Urinary bladder (tissue), 4 donors: ENCODE measurements at places on chromosomes 3 and 15. TPM values are rescaled to one million over a fixed set of nuclear protein-coding genes. Genes with fewer than 3 reads are reported as not detected.

DNA sequence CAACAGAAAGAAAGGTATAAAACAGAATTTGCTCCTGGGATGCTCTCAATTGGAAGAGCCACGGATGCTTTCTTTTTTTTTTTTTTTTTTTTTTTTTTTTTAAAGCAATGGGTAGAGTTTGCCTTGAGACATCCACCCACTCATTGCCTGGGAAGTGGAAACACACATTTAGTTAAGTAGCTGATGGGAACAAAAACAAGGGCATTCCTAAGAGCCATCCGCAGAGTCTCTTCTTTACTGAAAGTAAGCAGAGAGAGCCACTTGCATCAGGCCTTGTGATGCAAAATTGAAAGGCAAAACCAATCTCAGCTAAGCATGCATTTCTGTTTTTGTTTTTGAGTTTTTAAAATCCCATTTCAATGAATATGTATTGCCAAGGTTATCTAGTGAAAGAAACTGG, 787.9 kb upstream of the LMCD1 start:
- DNase-seq, result no peak

GRCh38 chr15:85324202-85324601, 56.2 kb upstream of the AKAP13 start:
- DNase-seq, result no peak

DNA sequence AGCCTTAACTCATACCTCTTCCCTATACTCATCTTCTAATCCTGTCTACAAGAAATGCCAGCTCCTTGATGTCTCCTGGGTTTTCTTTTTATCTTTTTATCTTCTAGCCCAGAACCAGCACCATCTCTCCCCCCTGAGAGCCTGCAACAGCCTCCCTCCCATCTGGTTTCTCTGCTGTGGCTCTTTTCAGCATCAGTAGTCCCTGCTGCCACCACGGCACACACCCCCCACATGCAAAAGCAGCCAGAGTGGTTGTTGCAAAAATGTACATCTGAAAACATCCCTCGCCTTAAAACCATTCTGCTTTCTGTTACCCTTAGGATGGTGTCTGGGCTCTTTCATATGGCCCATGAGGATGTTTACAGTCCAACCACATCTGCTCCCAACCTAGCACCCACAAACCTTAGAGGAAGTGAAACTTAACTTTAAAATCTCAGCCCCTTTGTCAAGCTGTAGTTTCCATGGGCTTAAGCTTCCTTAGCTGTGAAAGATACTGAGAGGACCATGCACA, 775 bp downstream of the TTC21A start:
- DNase-seq, result no peak

- DNase-seq, result no peak
Observed at GRCh38 chr3:152610622-152611021, 224.3 kb upstream of the P2RY1 start.

FOXL2 gene
- not detected for polyA plus RNA-seq

DNA sequence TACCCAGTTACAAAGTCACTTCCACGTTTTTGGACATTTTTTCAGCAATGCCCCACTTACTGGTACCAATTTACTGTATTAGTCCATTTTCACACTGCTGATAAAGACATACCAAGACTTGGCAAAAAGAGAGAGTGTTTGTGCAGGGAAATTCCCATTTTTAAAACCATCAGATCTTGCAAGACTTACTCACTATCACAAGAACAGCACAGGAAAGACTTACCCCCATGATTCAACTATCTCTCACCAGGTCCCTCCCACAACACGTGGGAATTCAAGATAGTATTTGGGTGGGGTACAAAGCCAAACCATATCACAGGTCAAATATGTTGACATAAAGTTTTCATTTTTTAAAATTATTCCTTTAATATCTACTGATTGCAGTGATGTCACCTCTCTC, 16.2 kb upstream of the ABI3BP start:
- DNase-seq, result no peak

KIF15 gene
- polyA plus RNA-seq, result 0.53 TPM

JAGN1 gene
- 44.3 TPM for polyA plus RNA-seq

DNA sequence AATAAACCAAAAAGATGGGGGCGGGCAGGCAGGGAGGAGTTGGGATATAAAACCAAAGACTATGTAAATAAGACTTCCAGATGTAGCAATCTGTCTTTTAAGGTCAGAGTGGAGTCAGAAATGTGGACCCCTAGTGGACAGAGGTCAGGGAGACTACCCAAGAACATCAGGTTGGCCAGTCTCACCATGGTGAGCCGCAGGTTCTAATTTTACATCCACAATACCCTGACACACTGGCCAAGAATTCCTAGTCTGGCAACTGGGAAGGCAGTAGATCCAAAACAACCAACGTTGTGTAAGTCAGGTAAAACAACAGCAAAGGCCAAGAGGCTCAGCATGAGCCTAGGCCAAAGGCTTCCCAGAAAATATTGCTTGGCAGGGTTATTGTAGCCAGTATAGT, 203.4 kb downstream of the FOXP1 start:
- DNase-seq, result no peak

DNA sequence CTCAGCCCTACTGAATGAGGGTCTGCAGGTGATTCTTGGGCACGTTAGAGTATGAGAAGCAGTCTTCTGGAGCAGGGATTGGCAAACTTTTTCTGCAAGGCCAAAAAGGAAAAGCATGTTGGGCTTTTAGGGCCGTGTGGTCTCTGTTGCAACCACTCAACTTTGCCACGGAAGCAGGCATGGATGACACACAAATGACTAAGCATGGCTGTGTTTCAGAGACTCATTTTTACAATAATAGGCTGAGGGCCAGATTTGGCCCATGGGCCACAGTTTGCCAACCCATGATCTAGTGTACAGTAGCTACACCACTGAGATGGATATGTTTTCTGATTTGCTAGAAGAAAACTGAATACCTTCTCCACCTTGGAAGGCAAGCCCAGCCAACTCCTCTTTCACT, 66.1 kb upstream of the PRICKLE2 start:
- no peak for DNase-seq

- DNase-seq, result no peak
Observed at GRCh38 chr3:101780661-101781060, 1.6 kb downstream of the NXPE3 start.

- no peak for DNase-seq
Observed at GRCh38 chr15:59222906-59223550, 16.4 kb downstream of the LDHAL6B start.

DNA sequence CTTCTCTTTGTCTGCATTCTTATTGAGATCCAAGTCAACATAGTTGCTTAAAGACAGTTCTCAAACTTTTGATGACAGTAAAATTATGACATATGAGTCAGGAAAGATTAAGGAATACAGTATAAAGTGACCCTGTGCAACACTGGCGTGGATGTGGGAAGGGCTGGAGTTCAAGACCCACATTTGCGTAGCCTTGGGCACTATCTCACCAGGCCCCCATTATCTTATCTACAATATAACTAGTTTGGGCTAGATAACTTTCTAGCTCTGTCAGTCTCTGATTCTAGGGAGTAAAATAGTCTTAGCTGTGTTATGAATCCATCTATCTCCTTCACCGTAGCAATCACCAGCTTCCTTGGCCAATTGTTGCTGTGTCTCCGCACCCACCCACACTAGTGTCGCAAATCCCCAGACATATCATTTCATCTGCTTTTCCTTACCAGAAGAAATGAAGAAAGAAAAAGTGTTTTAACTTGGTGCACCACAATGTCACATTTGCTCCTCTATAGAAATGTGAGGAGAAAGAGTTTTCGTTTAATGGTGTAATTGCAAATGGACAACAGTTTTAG, 14.9 kb upstream of the TM4SF4 start:
- no peak for DNase-seq

SLC25A38 gene
- polyA plus RNA-seq, result 38.6 TPM

DNA sequence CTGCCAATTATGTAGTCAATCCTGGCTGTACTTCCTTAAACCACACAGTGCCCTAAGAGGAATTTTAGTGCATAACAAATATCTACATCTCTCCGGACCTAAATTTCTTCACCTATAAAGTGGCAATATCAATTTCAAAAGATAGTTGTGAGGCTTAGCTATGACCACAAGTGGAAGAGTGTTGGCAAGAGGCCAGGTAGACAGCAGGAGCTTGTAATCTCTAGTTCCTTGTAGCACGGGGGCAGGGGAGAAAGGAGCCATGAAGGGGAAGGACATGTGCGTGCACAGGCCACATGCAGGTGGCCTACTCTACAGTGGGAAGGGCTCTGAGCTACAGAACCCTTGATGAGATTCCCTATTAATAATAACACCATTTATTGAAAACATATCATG, 269.7 kb downstream of the ABHD5 start:
- no peak for DNase-seq
